NCI-H774 (cell line): ENCODE measurements at places on chromosomes 13 and 19.

- no peak for DNase-seq
These were observed 37.6 kb upstream of the RNF113B start for GRCh38 chr13:98214707-98215106.

DNA sequence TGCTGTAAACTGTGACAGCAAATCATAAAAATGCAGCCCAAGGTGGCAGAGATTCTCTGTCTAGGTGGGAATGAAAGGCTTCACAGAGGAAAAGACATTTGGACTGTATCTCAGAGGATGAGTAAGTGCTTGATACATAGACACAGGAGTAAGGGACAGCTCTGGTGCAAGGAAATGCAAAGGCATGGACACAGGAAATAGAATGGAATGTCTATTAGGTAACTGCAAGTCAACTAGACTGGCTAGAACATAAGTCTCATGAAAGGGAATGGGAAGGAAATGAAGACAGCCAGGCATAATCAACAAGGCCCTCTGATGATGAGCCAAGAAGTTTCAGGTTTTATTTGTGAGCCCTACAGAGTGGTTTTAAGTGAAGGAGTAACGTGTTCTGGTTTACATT lies 321.7 kb downstream of the SUCLA2 start:
- no peak for DNase-seq

GRCh38 chr19:47469719-47470118 lies 2.0 kb downstream of the SLC8A2 start:
- no peak for DNase-seq

GRCh38 chr13:50670847-50671496 lies 172.5 kb downstream of the DLEU7 start:
- no peak for DNase-seq

DNA sequence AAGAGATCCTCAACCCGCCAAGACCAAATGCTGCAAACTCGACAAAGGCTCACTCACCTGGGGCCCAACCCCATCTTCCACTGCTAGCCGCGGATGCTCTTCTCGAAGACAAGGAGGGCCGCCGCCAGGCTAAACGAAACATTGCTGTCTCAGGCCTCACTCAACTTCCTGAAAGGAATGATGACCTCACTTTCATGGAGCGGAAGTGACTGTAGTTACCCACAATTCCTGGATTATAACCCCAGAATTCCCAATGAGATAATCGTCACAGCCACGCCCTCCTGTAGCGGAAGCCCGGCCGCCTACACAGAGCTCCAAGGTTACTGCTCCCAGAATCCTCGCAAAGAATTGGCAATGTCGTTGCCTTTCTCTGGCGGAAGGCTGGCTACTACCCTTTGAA lies 10.5 kb upstream of the ZNF112 start:
- no peak for DNase-seq

- no peak for DNase-seq
These were observed 61.0 kb downstream of the RASA3 start for GRCh38 chr13:114071410-114071809.

DNA sequence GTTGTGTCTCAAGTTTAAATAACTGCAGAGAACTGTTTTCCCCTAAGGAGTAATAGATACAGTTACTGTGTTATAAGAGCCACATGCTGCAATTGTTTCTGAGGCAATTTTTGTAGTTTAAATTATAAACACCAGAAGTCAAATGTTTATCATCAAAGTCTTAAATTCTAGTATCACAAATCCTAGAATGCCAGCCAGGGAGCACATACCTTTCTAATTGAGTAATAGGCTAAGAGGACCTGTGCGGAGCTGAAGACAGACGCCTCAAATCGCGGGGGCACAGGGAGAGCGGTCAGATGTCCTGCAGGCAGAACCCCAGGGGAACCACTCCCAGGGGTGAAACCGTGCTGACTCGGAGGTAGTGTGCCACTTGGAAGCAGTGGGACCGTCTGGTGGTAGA lies 65.2 kb upstream of the TNFRSF19 start:
- no peak for DNase-seq

DNA sequence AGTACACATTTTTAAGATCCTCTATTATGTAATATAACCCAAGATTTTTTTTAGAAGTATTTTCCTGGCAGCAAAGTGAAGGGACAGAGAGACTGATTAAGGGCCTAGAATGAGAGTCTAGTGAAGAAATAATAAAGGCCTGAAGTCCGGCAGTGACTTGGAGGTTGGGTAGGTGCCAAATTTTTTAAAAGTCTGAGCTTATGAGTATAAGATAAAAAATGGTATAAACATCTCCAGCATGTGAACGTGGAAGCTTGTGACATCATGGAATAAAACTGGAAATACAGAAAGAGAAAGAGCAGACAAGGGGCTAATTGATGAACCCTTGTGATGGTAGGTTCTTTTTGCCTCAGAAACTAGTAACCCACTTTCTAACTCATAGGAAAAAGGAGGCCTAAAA lies 174.6 kb downstream of the SUCLA2 start:
- DNase-seq, result no peak

GRCh38 chr13:59531571-59532091 lies 632.1 kb downstream of the DIAPH3 start:
- peak; percentile 5 for DNase-seq

DNA sequence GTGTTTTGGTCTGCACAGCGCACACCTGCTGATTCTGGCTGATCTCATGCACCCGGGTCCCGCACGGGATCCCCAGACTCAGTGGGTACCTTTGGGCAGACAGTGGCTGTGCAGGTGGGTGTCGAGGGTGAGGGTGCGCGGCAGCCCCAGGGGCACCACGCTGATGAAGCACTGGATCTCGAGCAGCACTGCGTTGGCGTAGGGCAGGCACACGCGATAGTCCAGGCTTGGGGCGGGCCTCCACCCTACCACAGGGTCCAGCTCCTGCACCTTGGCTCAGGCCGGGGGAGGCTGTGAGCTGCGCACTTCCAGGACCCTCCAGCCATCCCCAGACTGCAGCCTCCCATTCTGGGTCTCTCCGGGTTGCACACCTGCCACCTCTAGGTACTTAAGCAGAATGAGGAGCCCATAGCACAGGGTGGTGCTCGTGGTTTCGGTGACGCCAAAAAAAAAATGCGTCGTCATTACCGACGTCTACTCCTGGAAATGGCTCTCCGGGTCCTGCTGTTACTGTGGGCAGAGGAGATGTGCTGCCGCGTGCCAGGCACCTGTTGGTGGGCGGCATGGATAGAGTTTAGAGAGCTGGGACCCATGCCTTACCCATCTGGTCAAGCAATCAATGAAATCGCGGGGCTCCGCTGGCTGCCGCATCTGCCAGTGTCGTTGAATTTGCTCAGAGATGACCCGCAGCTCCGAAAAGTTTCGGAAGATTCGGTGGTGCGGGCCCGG lies 10.5 kb downstream of the EGLN2 start:
- no peak for DNase-seq

GRCh38 chr13:23608701-23609413 lies 38.6 kb downstream of the TNFRSF19 start:
- no peak for DNase-seq

DNA sequence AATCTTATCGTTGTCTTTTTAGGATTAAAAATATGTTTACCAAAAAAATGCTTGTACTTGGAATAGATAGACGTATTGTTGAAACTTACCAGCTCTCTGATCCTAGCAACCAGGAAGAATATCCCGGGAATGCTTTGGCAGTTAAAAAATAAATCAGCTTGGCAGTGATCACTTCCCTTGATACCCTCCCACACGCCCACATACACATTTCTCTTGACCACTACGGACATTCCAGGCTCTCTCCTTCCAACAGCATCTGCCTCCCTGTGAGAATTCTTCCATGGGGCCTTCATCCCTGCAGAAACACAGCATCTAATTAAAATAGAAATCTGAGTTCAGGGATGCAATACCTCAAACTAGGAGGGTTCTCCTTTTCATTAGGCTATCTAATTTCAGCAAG lies 57.9 kb downstream of the THSD1 start:
- no peak for DNase-seq

DNA sequence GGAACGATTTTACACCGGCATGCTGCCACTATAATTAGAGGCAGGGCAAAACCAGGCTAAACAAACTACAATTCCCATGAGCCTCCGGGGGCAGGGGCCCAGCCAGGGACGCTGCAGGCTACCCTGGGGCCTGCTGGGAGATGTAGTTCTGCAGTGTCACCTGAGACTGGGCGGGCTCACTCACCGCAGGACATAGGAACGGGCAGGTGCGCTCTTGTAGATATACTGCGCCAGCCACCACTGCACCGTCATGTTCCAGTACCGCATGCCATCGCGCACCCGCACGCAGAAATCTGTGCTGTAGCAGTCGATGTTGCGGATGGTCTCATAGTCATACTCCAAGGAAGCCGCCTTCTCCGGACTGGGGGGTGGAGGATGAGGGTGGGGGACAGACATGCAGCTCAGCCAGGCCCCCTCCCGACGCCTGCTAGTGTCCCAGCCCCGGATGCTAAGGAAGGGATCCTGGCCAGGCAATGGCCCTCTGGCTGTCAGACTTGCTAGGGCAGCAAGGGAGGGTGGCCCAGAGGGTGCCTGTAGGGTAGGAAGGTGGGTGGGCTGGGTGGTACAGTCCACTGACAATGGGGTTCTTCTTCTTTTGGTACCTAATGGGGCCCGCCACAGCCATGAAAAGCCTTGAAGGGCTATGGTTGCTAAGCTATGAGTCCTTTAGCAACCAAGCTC lies 5.8 kb upstream of the TMC4 start:
- no peak for DNase-seq

DNA sequence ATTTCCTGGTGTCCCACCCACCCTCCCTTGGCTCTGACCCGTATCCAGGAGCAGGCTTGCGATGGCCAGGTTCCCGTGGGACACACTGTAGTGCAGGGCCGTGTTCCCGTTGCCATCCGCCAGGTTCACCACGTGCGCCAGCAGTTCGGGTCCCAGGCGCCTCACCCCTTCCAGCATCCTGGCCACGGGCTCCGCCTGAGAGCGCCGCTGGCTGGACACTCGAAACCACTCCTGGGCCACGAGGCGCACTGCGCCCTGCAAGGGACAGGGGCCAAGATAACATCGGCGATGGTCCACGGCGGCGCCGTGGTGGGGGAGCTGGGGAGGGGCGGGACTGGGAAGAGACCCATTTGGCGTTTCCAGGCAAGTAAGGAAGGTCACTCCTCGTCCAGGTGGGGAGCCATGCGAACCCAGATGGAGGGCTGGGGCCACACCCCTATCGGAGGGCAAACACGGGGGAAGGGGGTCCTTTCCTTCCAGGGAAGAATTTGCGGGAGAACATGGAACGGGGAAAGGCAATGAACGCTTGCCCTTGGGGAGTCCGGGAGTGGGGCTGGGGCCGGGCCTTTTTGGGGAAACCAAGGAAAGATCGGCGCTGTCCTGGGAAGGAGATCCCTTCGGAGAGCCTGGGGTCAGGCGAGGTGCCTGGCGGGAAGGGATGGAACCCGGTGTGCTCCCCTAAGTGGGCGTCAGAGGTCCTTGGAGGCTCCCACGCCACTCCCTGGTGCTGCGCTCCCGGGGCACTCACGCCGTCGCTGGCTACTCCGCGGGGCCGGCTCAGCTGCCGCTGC lies 9.9 kb downstream of the KANK3 start:
- no peak for DNase-seq

DNA sequence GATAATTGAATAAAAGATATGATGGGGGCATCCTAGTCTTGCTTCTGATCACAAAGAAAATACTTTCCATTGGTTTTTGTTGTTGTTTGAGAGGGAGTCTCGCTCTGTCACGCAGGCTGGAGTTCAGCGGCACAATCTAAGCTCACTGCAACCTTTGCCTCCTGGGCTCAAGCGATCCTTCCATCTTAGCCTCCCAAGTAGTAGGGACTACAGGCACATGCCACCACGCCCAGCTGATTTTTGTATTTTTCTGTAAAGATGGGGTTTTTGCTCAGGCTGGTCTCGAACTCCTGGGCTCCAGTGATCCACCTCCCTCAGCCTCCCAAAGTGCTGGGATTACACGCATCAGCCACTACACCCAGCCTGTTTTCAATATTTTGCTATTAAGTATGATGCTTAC lies 17.1 kb upstream of the PSMC4 start:
- DNase-seq, result no peak

DNA sequence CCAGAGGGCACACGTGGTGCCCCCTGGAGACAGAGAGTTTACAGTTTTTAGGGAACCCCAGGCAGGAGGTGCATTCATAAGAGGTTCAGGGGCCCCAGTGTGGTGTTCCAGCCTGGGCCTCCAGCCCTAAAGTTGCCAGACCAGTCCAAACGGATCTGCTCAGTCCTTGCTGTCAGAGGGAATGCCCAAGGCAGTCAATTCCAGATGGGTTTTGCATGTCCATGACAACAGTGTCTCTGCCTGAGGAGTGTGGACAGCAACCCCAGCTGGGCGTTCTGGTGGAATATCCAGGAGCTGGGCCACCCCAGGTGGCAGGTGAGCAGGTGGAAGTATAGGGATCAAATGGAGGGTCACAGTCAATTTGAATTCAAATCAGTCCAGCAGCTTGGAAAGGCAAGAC lies 25.3 kb downstream of the FBXO27 start:
- no peak for DNase-seq

- no peak for DNase-seq
These were observed 65.2 kb downstream of the DPRX start for GRCh38 chr19:53696951-53697350.

- no peak for DNase-seq
These were observed 263.4 kb downstream of the POU4F1 start for GRCh38 chr13:78339927-78340326.

GRCh38 chr13:42405665-42406390 lies 133.9 kb downstream of the AKAP11 start:
- DNase-seq, result no peak

DNA sequence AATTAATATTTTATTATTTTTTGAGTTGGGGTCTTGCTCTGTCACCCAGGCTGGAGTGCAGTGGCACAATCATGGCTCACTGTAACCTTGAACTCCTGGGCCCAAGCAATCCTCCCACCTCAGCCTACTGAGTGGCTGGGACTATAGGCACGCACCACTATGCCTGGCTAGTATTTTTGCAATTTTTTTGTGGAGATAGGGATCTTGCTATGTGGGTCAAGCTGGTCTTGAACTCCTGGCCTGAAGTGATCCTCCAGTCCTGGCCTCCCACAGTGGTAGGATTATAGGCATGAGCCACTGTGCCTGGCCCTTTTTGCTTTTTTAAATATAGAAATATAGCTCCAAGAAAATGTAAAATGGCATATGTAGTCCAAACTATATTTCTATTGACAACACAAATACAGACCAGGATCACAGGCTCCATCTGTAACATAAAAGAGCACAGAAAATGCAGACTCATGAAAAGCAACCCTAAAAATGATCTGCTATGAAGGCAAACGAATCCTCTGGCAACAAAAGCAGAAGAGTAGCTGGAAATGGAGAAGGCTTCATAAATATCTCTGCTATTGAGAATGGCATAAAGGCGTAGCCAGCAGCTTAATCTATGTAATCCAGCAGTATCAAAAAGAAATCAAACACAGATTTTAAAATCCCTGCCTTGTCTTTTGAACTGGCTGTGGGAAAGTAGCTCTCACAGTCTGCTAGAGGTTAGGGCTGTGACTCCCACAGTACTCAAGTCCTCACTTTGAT lies 200.6 kb downstream of the LHFPL6 start:
- no peak for DNase-seq

GRCh38 chr19:40469011-40469410 lies 2.2 kb downstream of the SPTBN4 start:
- DNase-seq, result no peak
